K562 (cell line): ENCODE measurements at places on chromosomes 2 and 18.

DNA sequence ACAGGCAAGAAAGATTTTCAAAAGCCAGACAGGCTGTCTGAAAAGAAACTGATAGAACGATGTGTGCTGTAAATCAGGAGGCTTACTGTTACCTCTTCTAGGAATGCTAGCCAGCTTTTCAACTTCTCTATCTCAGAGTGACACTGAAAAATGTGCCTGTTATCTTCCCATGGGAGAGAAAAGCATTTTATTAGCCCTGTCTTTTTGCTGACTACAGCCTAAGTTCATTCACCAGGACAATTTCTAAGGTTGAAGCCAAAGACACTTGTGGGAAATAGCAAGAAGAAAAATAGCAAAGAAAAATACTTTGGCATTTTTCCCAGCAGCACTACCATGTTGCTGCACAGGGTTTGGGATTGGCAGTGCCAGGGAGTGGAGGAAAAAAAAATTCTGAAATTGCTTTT, 34.0 kb downstream of the ABCB11 start:
- no peak for DNase-seq

- peak; percentile 74 for DNase-seq
Measured at GRCh38 chr2:26577442-26578112, 63.6 kb downstream of the CIB4 start.

- no peak for DNase-seq
Measured at GRCh38 chr2:11571170-11571569, 37.3 kb downstream of the GREB1 start.

- DNase-seq = no peak
Measured at GRCh38 chr18:58761970-58762780, 90.9 kb downstream of the MALT1 start.

GRCh38 chr2:65974067-65974723, 460.7 kb upstream of the MEIS1 start:
- no peak for DNase-seq
